ENCODE measurements at places on chromosomes 5 and 9.
A peak's percentile ranks its signal among the peaks of the same experiment; 100 is the strongest.

DNA sequence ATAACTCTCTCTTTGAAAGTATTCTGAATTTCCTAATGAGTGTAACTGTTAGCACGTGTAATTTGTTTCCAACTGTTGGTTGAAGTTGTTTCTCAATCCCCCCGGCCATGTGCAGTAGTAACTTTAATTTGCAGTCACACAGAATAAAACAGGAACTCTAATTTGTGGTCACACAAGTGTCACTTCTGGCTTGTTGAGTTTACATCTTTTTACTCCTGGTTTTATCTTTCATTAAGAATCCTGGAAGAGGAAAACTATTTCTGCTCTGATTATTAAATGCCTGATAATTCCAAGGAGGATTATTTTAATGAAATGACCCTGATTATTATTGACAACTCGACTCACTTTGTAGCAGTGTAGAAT lies 1.2 kb downstream of the SCAMP1 start:
- DNase-seq: no peak

GRCh38 chr5:73233461-73234203 lies 60.6 kb downstream of the TMEM174 start:
- DNase-seq: no peak

GRCh38 chr9:87405677-87406542 lies 91.8 kb upstream of the DAPK1 start:
- DNase-seq: no peak

GRCh38 chr9:134391319-134392231 lies 65.3 kb downstream of the RXRA start:
- no peak for DNase-seq

GRCh38 chr5:171630350-171631065 lies 155.1 kb upstream of the SMIM23 start:
- DNase-seq: no peak

DNA sequence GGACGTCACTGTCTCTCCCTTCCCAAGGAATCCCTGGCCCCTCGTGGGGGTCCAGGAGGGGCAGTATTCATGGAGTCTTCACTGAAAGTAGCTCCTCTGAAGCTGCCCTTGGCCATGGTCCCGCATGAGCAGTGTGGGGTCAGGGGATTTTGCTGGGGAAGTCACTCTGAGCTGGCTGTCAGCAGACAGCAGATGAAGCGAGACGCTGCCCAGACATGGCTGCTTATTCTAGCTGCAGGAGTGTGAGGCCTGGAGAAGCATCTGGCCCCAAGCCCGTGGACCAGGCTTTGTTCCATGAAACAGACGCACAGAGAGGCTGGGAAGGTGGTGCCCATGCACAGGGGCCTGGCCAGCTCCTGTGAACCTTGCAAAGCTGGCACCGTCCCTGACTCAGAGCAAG lies 21.5 kb upstream of the ASS1 start:
- no peak for DNase-seq

DNA sequence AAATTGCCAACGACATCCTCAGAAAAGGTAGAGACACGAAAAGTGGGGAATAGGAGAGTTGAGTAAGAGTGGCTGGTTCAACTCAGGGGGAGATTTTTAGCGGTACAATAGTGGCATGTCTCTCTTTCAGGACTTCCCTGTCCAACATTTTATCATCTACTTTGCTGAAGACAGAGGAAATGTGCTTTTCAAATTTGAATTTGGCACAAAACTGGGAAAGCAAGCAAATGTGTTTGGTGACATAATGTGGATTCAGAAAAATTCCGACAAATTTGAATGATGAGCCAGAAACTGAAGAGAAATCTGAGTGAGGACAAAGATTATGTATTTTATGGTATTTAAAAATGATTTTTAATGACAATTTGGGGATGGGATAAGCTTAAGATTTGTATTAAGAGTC lies 33.6 kb upstream of the ZNF608 start:
- no peak for DNase-seq

DNA sequence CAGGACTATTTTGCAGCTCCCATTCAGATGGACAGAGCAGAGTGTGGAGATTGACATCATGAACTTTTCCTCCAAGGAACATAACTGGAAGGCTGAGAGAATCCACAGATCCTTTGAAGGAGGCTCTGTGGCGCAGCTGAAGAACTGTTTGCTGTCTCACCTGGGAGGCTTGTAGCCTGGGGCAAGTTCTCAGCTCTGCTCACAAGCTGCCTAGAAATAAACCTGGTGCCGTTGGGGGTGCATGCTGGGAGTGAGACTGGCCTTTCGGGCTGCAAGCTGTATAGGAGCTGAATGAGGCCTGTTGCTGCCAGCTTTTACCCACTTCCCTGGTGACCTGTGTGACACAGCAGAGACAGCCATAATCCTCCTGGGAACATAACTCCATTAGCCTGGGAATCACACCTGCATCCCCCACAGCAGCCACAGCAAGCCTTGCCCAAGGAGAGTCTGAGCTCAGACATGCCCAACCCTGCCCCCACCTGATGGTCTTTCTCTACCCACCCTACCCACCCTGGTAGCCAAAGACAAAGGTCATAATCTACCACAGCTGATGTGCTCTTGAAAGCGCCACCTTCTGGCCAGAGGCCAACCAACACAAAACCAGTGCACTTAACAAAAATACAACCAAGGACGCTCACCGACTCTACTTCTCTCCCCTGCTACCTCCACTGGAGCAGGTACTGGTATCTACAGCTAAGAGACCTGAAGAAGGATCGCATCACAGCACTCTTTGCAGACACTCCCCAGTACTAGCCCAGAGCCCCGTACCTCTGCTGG lies 205.1 kb upstream of the MRPS30 start:
- no peak for DNase-seq

- no peak for DNase-seq
These were observed 32.9 kb downstream of the ROPN1L start for GRCh38 chr5:10474521-10475075.

- DNase-seq: no peak
These were observed 24.4 kb downstream of the CEMIP2 start for GRCh38 chr9:71743882-71744281.

- DNase-seq: no peak
These were observed 205.0 kb upstream of the DMRTA1 start for GRCh38 chr9:22241611-22242010.

DNA sequence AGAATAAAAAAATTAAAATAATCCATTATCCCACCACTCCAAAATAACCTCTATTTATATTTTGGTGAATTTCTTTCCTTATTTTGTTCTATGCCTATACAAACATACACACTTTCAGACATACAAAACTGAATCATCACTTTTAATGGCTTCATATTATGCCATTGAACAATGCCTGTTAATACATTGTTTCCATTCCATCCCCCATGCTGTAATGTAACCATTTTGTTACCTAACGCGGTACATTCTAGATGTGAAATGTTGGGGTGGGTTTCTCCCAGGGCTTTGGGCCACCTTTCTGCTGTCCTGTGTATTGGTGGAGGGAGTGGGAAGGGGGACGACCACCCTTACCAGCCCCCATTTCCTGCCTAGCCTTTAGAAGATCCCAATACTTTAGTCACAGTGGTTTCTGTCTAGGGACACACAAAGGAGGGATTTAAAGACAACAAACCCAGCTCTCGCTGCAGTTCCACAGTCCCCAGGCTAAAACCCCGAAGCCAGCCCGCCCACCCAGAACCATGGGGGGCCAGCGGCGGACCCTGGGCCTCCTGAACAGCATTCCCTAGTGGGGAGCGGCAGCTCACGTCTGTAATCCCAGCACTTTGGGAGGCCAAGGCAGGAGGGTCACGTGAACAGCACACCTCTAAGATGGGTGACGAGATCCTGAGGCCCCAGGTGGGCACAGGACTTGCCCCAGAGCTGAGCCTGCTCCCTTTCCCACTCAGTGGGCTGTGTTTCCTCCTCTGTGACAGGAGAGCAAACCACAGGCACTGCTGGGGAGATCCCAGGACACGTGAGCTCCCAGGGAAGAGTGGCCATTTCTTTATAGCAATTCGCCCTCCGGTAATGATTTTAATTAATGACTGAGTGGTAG lies 56.9 kb upstream of the STXBP1 start:
- no peak for DNase-seq

DNA sequence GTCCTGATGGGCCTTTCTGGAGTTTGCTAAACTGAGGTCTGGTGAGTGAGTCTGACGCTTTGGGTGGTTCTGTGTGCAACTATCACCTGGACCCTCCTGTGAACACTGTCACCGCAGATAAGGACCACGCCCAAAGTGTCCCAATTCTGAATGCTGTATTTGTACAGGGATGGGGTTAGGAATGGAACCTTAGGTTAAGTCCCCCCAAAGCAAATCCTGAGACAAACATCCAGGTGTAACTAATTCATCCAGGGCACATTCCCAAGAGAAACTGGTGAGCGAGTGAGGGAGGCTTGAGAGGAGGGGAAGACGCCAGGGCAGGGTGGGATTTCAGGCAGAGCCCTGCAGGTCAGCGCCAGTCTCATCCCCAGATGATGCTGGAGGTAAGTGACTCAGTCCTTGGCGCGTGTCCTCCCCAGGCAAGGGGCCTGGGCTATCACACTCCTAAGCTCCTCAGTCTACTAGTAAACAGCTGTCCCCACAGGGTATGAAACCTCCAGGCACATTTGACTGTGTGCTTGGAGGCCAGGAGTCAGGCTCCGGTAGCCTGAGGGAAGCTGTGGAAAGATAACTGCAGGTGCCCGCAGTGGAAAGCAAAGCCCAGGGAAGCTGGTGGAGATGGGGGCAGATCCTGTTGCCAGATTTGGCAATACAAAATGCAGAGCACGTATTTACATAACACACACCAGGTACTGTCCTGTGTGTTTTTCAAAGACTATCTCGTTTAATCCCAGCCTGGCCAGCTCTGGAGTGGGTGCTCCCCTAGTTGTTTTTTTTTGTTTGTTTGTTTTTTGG lies 66.7 kb downstream of the IL6ST start:
- DNase-seq: no peak

- DNase-seq: peak; percentile 32
These were observed 496 bp downstream of the MAPK9 start for GRCh38 chr5:180291234-180291940.

DNA sequence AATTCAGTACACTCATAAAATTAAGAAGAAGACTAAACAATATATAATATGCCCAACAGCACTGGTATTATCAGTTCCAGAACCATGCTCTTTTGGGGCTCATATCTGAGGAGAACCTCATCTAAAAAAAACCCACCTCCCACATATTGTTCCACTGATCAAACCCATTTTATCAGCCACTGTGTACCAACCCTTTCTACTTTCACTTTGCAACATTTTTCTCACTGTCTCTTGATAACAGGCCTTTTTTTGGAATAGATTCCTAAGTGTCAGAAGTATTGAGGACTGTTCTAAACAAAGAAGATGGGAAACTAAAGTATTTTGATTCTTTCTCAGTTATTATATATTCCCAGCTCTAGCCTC lies 173.2 kb downstream of the GABRB2 start:
- no peak for DNase-seq

DNA sequence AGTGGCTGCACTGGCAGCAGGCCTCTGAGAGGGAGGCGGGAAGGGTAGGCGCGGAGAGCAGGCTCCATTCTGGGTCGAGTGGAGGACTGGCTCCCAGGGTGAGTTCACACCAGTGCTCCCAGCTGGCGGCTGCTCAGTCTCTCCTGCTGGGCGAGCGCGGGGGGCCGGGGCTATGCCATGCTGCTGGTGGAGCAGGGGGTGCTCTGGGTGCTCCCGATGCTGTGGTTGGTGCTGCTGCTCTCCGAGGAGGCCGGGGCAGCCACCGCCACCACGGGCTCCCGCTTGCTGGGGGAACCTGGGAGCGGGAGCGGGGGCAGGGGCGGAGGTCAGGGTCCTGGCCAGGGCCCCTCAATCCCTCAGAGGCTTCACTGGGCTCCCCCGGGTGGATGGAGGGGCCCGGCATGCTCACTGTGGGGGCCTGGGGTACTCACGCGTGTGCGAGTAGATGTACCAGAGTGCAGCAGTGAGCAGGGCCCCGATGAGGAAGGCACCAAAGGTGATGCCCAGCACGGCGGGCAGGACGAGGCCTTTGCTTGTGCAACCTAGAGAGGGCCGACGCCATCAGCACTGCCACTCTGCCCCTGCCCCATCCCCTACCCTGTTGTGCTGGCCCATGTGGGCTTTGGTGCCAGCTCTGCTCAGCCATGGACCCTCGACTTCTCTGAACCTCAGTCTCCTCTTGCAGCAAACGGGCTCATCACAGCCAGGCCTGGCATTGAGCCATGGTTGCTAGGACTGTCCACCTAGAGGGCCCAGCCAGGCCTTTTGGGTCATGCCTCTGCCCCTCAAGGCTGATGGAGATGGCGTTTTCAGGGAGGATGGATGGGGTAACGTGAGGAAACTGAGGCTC lies 13.1 kb downstream of the FPGS start:
- no peak for DNase-seq

- no peak for DNase-seq
These were observed 49.0 kb downstream of the DAPK1 start for GRCh38 chr9:87546704-87547103.

DNA sequence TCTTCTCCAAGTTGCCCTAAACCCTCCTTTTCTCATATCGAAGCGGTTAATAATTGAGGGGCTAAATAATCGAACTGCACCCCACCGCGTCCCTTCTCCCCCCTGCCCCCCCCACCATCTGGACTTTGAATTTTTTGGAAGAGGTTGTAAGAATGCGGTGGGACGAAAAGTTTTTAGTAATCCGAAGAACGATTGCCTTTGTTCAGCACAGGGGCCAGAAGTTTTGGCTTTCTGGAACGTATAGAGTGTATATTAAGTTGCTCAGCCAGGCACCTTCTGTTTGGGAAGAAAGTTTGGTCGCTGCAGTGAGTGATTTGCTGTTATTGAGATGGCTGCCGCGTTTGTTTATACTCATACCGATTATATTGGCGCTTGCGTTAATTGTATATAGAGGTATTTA lies 518 bp downstream of the ERBIN start:
- peak; percentile 52 for DNase-seq

GRCh38 chr5:97525780-97526179 lies 342.7 kb upstream of the RIOK2 start:
- no peak for DNase-seq

- no peak for DNase-seq
These were observed 52.5 kb downstream of the ZFAND5 start for GRCh38 chr9:72312386-72312987.

DNA sequence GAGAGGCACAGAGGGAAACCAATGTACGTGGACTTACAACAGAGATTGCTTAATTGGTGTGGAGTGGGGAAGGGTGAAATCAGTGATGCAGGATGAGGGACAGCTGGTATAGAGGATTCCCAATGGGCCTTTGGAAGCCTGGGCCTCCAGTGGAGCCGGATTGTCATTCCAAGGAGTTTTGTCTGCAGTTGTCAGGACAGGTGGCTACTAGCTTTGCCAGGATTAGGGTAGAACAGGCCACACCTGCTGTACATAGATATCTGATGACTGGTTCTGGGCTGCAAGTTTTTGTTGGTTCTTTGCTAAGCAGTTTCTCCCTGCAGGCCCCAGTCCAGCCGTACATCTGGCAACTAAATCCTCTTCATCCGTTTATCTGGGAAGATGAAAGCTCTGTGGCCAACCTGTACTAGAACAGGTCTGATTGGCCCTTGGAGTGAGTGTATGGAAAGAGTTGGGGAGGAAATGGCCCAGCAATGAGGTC lies 4.2 kb downstream of the SKP2 start:
- DNase-seq: no peak
